ENCODE measurements at places on chromosomes 7 and 10.

DNA sequence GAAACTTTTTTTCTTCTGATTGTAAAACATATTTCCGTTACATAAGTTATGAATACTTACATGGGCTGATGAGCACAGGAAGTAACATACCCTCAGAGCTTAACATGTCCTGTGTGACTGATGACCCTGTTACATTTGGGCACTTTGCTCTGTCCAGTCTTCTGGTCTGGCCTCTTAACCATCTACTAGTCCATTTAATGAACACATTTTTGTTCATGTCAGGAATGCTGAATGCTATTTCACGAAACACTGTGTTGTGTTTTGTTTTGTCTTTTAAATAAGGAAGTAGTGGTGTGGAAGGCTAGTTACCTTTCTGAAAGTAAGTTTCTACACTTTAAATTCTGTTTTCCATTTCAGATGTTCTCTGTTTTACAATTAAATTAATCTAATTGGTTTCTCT, 77.7 kb downstream of the RBM33 start:
- DNase-seq = no peak

DNA sequence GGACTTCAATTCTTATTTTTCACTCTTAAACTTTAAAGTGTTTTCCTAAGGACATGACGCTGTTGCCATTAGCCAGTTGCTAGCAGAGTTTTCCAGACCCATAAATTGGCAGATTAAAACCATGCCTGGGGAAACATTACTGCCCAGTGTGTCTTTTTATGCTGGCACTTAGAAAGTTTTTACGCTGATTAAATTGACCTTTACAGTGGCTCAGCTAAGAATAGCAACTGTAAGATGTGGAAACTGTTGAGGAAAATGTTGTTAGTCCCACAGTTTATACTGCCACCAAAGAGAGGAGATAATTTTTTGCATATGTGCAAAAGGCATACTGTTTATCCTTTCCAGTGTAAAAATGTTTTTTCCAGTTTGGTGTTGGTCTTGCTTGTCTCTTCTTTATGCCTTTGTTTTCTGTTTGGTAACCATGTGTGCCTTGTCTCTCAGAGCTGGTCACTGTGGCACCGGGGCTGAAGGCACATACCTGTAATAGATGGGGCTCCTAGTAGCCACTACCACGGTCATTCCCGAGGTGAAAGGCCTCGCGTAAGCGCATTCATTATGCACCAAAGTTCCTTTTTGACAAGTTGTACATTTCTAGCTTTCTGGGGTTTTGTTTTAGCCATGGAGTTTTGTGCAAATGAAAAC, 45.3 kb downstream of the CYP17A1 start:
- DNase-seq = no peak

DNA sequence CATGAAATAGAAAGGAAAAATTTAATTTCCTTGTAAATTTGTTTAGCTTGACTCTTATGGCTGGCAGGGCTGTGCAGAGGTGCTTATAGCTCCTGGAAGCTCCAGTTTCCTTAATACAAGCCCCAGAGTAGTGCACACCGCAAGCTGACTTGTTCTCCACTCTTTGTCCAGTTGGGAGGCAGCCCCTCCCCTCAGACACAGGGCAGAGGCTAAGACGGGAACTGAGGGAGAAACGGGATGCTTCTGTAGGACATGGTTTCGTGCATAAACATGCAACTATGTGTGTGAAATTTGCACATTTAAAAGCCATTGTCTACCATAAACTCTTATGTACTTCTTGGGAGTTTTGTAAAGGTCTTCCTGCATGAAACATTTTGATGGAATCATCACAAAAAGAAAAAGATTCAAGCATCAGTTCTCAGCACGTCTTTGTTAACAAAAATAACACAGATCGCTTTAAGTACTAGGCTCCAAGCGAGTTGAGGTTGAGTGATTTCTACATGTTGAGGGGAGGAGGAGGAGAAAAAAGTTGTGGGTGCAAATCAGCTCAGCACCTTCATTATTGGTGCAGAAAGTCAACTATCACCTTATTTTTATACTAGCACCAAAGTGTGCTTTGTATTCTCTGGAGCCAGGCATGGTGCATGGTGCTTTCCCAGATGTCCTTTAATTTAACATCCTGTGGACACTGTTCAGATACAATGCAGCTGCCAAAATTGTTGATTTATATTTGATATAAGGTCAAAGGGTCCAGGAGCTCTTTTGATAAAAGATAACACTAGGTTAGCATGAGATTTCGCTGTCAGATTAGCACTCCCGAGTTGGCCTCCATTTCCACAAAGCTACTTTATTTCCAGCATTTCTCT, 124.5 kb downstream of the CHN2 start:
- no peak for DNase-seq

DNA sequence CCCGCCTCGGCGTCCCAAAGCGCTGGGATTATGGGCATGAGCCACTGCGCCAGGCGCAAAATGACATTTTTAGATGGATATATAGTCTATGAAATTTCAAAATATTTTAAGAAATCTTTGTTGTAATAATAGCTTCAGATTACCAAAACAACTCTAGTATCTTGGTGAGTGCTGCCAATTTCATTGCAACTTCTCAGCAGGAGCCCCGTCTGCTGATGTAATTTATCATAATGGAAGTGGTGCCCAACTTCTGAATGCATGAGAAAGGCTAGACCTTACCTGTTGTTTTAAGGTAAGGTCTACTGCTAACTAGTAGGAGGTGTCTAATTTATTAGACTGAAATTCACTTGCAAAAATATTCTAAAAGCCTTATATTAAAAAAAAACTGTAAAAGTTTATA, 20.0 kb downstream of the PDSS1 start:
- DNase-seq = no peak

- no peak for DNase-seq
Measured at GRCh38 chr7:82838314-82838713, 324.4 kb downstream of the PCLO start.

GRCh38 chr10:5691786-5692185, 7.1 kb downstream of the TASOR2 start:
- no peak for DNase-seq

GRCh38 chr10:133275684-133276092, 980 bp downstream of the ADAM8 start:
- no peak for DNase-seq

DNA sequence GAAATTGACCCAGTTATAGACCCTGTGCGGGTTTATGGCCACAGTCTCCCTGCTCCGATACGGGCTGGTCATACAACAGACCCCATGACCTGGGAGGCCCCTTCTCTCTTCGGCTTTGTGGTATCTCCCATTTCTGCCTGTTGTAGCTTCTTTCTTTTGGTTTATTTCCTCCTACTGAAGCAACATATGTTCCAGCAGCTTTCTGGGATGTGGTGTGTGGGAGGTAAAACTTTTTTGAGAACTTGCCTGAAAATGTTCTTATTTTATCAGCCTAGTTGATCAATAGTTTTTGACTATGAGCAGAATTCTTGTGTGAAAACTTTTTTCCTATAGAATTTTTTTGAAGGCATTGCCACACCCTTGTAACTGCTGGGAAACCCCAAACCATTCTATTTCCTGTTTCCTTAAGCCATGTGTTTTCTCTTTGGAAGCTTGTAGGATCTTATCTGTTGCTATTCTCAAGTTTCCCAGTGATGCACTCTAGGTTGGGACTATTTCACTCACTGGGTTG, 80.0 kb downstream of the DAGLB start:
- no peak for DNase-seq
